ENCODE measurements at places on chromosomes 16 and 17.
A peak's percentile ranks its signal among the peaks of the same experiment; 100 is the strongest.

GRCh38 chr16:51012396-51012795, 138.7 kb downstream of the SALL1 start:
- DNase-seq, result no peak

DNA sequence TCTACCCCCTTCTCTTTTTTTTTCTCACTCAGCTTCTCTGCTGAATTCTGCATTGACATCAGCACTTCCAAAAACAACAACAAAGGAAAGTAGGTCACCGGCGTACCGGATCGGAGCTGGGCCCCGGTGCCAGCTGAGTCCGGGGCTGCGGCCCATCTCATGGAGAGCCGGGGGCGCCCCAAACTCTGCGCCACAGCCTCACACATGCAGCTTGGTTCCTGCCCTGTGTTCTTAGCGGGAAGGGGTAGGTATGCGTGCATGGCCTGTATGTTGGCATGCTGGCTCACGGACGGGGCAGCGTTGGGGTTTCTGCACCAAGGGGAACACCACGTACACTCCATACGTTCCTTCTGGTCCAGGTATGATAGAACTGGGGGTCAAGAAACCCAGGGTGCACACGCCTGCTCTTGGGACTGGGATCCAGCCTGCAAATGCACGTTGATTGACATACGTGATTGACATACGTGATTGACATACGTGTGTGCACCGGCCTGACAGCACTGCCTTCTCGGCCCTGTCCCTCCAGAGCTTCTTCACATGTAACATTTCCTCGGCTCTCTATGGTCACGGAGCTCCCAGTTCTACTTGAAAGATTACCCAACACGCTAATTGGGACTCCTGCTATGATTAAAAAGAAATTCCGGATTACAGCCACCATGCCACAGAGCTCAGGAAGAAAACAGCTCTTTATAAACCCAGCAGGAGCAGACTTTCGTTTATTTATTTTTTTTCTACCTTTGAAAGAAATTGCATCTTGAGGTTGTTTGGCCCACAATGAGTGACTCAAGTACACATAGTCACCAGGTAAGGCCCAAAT, 88.7 kb downstream of the RPA1 start:
- no peak for DNase-seq

DNA sequence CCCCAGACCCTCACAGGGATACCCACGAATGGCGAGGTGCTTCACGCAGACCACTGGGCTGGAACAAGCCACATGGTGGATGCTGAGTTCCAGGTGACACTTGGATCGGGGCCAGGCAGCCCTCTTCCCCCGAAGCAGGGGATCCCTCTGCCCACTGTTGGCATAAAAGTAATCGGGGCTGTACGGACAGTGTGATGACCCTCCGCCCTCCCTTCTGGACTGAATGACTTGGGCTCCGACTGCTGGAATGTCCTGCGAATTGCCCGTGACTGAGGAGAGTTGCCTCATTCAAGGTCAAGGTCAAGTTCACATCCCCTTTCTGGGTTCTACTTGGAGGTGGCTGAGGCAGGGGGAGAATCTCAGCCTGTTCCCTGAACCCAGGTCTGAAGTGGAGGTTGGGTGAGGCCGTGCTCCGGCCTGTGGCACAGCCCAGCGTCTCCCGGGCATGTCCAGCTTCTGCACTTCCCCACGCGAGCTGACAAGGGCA, 28.5 kb upstream of the CREBBP start:
- DNase-seq, result no peak

DNA sequence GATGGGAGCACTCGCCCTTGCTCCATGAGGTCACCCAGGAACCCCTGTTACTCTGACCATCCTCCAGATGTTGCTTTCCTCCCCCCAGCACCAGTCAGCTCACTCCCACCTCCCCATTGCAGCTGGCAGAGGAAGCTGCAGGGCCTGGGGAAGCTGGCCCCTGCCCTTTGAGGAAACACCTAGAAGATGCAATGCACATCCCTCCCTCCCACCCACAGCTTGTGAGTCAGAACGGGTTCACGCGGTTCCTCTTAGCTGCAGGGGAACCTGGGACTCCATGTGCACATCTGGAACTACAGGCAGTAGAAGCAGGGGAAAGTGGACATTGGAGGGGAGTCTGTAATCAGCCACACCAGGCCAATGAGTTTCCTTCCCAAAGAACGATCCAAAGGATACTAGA, 96.9 kb downstream of the KATNIP start:
- DNase-seq, result no peak

- no peak for DNase-seq
These were observed 16.3 kb downstream of the SCN4A start for GRCh38 chr17:63956296-63956920.

- DNase-seq, result peak; percentile 5
These were observed 155.8 kb upstream of the CDC42EP4 start for GRCh38 chr17:73467651-73468050.

DNA sequence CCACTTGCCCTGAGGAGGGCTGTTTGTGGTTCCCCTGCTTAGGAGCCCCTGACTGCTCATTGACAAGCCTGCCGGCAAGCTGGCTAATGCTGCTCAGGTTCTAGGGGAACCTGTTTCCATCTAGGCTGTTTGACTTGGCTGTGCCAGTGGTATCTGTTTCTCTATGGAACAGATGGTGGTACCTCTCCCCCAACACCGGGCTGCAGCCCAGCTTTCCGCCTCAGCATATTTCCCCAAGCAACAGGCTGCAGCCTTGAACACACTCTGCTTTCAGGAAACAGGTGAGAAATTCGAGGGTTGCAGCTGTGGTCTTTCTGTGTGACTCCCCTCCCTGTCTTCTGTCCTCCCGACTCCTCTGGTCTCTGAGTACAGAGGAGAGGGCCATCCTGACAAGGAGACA, 132.3 kb downstream of the TMEM132E start:
- DNase-seq, result no peak

DNA sequence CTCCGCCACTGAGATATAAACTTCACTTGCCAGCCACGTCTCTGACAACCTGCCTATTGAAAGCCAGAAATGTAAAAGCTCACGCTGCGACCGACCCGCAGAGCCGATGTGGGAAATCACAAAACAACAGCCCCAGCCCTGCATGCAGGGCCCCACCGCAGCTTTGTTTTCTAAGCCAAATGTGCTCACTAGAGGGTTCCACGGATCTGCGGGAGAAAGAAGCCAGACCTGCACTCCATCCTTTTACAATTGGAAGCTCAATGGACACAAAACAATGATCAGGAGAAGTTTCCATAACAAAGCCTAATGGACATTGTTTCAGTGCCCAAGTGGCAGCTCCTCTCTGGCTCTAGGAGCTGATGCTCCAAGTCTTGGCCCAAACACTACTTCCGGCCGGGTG, 33.1 kb downstream of the WIPI1 start:
- DNase-seq, result no peak

DNA sequence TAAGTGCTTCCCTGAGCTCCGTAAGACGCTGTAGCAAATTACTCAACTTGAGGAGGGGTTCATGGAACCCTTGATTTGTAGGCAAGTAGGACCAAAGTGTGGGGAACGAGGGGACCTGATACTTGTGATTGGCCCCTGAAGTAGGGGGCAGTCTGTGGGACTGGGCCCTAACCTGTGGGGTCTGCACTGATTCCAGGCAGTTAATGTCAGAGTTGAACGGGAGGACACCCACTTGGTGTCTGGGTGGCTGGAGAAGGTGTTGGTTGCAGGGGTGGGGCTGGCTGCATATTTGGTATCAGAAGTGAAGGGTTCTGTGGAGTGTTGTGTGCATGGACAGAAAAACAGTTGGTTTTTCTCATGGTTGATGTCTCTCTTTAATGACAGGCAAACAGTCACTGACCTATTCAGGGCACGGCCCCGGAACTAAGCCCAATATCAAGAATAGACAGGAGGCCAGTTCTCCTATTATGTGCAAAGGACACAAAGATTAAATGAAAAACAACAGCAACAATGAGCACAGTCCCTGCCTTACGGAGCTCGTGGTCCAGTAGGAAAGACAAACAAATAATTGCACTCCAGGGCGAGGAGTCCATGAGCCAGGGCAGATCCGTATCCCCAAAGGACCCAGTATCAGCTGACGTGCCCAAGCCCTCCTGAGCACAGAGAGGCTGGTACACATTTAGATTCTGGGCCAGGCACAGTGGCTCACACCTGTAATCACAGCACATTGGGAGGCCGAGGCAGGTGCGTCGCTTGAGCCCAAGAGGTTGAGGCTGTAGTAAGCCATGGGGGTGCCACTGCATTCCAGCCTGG, 19.2 kb downstream of the MXRA7 start:
- no peak for DNase-seq
